Cardiac septum (tissue), 1 donor: ENCODE measurements at places on chromosomes 4 and X. TPM values are rescaled to one million over a fixed set of nuclear protein-coding genes. Genes with fewer than 3 reads are reported as not detected.

ADH1A gene
- total RNA-seq = not detected

SAP30 gene
- total RNA-seq = 20.1 TPM

XG gene
- 2.6 TPM for total RNA-seq

HSFX1 gene
- 2.0 TPM for total RNA-seq

CFAP99 gene
- total RNA-seq = not detected

- DNase-seq = no peak
Measured at GRCh38 chrX:14594521-14594920, 65.2 kb downstream of the GLRA2 start.

GRCh38 chrX:91331476-91331875 is 103.2 kb upstream of the PABPC5 start:
- no peak for DNase-seq

DNA sequence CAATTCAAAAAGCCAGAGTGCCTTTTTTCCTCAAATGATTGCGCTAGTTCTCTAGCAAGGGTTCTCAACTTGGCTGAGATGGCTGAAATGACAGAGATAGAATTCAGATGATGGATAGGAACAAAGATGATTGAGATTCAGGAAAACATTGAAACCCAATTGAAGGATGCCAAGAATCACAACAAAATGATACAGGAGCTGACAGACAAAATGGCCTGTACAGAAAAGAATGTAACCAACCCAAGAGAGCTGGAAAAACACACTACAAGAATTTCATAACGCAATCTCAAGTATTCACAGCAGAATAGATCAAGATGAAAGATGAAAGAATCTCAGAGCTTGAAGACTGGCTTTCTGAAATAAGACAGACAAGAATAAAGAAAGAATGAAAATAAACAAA is 51.7 kb upstream of the MMAA start:
- no peak for DNase-seq

DNA sequence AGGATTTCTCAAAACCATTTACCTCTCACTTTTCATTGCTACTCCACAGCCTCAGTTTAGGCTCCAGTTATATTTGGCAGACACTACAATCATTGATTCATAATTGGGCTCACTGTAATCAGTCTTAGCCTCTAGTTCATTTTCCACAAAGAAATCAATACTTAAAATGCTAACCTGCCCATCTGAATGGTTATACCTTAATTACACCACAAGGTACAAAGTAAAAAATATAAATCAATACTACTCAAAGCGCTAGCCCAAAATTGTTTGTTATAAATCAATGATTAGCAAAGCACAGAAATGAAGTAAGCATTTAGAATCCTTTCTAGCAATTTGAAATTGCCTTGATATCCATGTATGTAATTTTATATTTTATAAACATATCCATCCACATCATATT is 222.6 kb upstream of the NDST3 start:
- DNase-seq = no peak
